ENCODE measurements at places on chromosomes 13 and 19.

GRCh38 chr19:51566489-51567100 lies 4.5 kb upstream of the ZNF175 start:
- DNase-seq: no peak

GRCh38 chr13:64709079-64709478 lies 2521.1 kb downstream of the PCDH9 start:
- no peak for DNase-seq

DNA sequence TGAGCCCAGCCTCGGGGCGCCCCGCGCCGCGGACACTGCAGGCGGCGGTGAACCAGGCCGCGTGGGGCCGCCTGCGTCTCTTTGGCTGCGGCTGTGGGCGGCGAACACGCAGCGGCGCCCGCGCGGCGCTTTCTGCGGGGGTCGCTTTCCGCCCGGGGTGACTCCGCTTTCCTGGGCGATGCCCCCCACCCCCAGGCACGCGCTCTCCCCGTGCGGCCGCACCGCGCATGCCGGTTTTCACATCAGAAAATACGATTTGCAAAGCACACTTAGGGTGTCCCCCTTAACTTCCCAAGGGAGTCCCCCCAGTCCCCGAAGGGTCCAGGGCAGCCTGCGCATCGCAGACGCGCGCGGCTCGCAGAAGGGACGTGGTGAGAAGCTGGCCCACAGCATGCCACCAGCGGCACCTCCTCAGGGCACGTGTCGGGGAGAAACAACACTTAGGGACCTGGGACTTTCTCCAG lies 5.3 kb downstream of the F7 start:
- DNase-seq: no peak

DNA sequence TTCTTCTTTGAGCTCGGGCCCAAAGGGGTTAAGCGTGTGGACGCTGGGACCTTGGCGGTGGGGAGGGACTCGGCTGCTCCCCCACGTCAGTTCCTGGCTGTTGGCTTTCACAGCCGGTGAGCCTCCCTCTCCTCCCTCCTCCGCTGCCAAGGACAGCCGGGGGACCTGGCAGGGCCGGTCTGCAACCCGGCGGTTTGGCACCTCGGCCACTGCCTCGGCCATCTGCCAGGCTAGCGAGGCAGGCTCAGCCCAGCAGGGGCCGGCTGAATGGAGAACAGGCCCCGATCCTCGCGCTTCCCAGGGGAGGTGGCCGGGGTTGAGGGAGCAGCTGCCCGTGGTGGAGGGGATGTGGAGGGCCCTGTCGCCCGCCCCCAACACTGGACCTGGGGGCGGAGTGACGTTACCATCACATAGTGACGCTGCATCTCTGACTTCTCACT lies 5.0 kb downstream of the TLE5 start:
- DNase-seq: no peak

- no peak for DNase-seq
Measured at GRCh38 chr13:27933118-27933517, 13.3 kb downstream of the PDX1 start.

- no peak for DNase-seq
Measured at GRCh38 chr19:45468159-45468651, 409 bp downstream of the FOSB start.

- DNase-seq: no peak
Measured at GRCh38 chr13:78777396-78777795, 118.4 kb upstream of the OBI1 start.

GRCh38 chr13:73664851-73665250 lies 469.4 kb downstream of the KLF12 start:
- DNase-seq: no peak

GRCh38 chr19:44741841-44742329 lies 6.6 kb upstream of the BCL3 start:
- no peak for DNase-seq

DNA sequence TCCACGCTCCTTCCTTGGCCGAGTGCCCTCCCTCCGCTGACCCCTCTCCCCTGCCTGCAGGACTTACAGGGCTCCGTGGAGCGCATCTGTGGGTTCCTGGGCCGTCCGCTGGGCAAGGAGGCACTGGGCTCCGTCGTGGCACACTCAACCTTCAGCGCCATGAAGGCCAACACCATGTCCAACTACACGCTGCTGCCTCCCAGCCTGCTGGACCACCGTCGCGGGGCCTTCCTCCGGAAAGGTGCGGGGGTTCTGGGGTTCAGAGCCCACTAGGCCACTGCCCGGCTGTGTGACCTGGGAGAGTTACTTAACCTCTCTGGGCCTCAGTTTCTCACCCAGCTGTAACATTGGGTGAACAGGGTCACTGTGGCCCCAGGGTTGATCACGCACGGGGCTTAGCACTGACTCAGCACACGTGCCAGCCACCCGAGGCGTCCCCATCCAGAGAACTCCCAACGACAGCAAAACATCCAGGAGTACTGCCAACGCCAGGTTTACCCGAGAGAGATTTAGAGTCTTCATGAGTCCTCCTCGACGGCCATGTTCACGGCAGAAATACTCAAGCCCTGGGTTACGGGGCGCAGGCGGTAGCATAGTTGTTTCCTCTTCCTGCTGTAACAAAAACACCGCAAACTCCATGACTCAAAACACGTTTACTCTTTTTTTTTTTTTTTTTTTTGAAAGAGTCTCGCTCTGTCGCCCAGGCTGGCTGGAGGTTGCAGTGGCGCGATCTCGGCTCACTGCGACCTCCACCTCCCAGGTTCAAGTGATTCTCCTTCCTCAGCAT lies 9.7 kb upstream of the SPACA4 start:
- no peak for DNase-seq

DNA sequence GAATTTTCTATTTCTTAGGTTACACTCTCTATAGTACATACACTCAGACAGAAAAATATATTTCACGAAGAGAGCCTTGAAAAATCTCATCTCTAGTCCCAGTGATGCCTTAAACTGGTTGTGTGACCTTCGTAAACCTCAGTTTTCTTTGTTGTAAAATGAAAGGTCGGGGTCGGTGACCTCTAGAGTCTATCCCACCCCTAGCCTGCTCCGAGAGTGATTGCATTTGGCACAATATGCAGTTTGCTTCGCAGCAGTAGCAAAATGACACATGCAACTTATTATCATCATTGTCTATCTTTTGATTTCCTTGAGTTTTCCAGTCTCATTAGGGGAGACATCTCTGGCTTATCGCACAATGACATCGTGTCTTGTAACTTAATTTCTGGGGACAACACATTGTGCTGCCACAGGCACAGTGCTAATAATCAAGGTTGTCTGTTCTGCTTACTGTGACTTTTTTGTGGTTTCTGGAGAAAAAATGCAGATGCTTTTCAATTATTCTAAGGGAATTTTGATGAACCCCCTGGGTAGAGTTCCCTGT lies 115.0 kb downstream of the GGACT start:
- DNase-seq: no peak

DNA sequence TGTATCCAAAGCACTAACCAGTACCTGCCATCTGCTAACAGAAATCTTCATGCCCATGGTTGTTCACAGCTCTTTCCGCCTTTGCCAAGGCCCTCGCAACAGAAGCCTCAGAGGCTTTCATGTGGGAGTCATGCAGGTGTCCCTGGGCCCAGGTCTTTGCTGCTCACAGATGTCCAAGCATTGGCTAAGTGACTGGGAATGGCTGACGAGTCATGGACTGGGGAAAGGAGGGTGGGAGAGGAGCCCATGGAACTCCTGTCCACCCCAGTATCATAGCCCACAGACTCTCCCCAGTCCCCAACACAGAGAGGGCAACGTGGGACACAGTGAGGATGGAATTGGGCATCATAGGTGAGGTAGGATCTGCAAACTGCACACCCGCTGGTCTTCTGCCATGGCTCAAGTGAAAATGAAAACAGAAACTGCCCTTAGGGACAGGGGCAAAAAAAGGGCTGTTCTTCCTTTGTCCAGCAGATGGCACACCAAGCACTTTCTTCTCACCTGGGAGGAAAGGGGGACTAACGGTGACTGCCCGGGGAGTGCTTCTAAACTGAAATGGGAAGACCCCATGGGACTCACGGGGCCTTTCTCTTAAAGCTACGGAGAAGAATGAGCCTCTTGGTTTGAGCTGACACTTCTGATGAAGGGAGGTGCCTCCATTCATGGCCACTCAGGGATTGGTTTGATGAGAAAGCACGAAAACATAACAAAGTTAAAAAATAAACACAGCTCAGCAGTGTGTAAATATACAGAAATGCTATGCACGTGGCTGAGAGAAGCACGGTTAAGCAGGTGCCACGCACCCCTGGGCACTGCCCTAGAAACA lies 11.1 kb upstream of the DHRS12 start:
- DNase-seq: peak; percentile 44

DNA sequence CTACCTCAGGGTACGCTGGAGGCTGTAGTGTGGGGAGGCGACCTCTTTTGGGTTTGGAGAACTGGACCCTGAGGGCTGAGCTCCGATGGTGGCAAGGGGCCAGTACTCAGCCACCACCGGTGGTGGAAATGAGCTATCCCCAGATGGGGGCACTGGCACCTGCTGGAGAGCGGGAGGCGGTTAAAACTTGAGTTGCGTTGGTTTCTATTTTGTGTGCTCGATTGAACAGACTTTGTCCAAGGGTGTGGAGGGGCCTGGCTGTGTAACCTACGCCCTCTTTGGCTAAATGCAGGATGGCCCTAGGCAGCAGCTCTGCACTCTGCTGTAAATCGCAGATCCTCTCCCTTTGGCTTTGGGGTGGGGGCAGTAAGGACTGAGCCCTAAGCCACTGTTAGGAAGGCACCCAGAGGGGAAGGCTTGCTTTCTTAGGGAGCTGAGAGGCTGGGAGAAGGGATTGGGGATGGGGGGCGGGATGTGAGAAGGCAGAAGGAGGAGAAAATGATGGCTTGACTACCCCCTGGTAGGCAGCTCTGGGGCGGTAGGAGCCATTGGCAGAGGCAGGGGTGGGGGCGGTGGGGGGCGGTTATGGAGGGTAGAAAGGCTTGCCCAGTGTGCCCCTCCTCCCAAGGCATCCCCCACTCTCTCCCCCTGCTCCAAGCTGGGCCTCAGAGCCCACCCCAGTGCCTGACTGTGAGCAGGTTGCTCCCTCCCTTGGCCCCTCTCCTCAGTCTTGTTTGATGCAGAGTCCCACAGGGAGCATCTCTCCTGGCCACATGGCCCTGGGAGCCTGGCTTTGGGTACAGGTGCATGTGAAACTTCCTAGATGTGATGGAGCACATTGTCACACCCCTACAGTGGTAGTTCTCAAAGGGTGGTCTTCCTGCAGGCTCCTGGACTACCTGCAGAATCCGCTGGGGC lies 5.0 kb downstream of the VSTM2B start:
- DNase-seq: no peak

- no peak for DNase-seq
Measured at GRCh38 chr19:49255674-49256073, 69.3 kb downstream of the SLC6A16 start.

- DNase-seq: no peak
Measured at GRCh38 chr19:3785451-3785937, 687 bp downstream of the MATK start.

GRCh38 chr19:39352381-39353255 lies 10.4 kb downstream of the SAMD4B start:
- DNase-seq: no peak

DNA sequence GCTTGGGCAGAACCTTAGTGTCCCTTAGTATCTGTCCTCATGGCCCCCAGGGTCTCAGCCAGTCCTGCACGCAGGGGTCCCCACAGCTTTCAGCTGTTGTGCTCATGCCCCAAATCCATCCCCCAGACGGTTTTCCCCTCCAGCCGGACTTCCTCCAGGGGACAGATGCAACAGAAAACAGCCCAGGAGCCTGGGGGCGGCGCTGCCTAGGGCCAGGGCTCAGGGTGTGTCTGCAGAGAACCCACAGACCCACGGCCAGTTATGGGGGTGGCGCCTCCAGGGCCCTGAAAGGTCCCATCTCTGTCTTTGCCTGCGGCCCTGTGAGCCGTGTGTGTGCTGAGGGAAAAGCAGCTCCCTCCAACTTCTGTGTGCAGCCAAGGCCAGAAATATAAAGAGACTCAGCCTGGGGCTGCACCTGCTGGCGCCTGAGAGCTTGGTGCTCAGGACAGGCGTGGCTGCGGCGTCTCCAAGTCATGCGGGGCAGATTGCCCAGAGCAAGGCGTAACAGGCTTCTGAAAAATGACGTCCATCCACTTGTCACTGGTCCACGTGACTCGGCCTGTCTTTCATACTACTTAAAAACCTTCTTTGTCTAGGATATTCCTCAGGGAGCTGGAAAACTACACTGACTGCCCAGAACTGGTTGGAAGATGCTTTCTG lies 22.1 kb upstream of the F7 start:
- no peak for DNase-seq

GRCh38 chr13:103284466-103284865 lies 218.2 kb upstream of the SLC10A2 start:
- no peak for DNase-seq

- no peak for DNase-seq
Measured at GRCh38 chr13:46665633-46666482, 112.9 kb downstream of the LRCH1 start.
